ENCODE measurements at places on chromosomes 7 and 10.

- DNase-seq, result no peak
These were observed 23.1 kb downstream of the SP4 start for GRCh38 chr7:21450941-21451340.

DNA sequence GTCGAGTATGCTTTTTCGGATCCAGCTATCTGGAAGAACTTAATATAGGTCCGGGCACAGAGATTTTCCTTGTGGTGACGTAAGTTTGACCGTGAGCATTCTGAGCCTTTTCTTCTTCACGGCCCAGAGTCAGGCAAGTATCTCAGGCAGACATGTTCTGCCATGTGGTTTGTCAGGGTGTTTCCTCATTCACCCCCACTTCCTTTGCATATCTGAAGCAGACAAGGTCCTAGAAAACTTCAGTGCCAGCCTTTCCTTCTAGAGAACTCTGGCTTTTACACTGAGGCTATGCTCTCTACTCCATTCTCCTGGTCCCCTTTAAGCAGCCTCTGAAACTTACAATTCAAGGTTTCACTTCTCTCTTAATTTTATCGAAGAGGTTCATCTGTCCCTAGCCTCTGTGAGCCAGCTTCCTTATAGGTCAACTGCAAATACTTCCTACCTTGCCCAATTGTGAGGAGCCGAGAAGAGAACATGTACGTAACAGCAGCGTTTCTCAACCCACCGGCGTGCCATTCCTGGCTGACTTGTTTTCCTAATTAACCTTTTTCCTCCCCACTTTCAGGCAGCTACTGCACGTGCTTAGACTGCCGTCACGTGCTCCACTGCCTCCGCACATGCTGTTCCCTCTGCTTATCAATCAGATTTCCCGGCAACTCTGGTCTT lies 47.3 kb downstream of the CDCA7L start:
- no peak for DNase-seq

GRCh38 chr10:71868192-71868697 lies 17.2 kb upstream of the PSAP start:
- no peak for DNase-seq

DNA sequence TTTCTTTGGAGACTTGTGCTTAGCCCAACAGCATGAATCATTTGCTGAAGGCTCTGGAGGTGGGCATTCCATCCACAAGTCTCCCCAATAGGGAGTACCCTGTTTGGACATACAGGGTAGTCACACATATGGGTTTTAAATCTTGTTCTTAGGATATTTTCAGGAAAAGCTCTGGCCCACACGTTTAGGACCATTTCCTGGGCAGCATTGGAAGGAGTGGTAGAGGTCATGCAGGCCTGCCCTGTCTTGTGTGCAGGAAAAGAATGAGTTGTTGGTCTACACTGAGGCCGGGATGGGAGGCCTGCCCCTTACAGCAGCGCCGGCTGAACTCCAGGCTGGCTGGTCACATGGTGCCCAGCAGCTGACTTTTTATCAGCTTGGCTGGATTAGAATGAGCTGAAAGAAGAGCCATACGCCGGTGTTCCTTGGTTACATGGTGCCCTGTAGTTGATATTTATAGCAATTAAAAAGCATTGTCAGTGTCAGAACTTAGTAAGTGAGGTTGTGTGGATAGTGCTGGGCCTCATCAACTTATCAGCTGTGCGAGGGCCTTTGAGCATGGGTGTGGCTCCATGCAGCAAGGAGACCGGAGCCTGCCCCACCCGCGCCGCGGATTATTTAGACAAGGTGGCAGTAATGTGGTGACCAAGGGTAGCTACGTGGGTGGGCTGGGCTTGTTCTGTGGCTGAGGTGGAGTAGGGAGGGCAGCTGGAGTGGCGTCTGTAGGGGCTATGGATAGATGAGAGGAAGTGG lies 28.6 kb downstream of the OGDH start:
- no peak for DNase-seq

- no peak for DNase-seq
These were observed 128.9 kb upstream of the FRMD4A start for GRCh38 chr10:14459665-14460064.

DNA sequence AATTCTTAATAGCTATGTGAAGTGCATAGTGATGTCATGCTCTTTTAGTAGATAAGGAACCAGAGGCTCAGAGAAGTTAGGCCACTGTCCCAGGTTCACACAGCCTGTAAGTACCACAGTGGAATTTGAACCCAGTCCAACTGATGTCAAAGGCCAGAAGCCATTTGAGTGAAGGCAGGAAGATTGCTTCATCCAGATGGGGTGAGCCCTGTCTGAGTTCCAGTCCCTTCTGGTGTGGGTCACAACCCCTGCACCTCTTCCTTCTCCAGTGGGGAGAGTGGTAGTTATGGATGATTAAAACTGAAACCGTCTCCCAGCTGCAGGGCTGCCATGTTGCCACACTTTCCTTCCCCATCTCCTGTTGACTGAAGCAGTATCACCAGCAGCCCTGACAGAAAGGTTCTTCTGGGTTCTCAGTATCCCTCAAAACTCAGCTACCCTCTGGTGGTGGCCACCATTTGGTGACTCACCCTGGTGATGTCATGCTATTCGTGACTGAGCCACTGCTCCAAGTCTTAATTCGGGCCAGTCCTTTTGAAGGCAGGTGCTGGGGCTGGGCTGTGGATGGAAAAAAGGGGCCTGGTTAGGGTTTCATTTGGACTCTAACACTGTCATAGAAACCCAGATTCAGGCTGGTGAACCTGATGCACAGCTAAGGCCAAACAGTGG lies 1.5 kb upstream of the C10orf95 start:
- DNase-seq, result peak; percentile 79

DNA sequence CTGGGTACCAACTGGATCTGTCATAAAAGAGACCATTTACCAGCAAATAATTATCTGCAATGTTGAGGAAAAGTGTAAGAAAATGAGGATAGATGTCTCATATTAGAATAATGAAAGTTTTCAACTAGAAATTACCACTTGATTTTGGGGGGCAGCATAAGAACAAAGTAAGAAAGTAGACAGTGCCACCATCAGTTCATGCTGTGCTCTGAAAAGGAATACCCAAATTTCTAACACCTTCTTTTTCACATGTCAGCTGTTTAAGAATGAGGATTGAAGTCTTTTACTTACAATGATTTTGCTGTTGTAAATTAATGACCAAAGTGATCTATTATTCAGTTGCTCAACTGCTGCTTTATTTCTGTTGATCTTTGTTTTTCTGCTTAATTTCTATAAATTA lies 578.3 kb downstream of the ETV1 start:
- no peak for DNase-seq

DNA sequence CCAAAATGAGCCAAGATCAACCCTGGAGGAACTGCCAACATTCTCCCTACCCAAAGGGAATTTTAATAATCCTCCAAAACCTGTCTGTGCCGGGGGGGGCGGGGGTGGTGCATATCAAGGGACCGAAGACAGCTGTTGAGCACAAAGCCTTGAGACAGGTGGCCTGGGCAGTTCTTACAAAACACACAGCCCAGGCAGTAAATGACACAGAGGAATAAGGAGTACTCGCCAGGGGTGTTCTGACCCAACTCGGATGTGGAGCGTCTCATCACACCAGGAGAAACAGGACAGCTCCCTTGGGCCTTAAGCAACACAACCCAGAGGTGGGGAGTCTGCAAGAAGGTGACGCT lies 35.6 kb downstream of the PLAC9 start:
- DNase-seq, result no peak

DNA sequence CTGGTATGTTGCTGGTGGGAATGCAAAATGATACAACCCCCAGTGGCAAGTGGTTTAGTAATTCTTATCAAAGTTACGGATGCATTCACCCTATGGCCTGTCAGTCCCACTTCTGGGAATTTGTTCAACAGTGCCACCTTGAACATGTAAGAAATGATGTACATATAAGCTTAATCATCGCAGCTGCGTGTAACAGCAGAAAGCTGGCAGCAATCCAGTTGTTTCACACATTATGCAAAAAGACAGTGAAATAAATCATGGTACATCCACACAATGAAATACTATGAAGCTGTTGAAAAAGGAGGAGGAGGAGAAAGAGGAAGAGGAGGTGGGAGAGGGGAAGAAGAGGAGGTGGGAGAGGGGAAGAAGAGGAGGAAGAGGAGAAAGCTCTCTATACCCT lies 76.2 kb upstream of the MYL10 start:
- no peak for DNase-seq

DNA sequence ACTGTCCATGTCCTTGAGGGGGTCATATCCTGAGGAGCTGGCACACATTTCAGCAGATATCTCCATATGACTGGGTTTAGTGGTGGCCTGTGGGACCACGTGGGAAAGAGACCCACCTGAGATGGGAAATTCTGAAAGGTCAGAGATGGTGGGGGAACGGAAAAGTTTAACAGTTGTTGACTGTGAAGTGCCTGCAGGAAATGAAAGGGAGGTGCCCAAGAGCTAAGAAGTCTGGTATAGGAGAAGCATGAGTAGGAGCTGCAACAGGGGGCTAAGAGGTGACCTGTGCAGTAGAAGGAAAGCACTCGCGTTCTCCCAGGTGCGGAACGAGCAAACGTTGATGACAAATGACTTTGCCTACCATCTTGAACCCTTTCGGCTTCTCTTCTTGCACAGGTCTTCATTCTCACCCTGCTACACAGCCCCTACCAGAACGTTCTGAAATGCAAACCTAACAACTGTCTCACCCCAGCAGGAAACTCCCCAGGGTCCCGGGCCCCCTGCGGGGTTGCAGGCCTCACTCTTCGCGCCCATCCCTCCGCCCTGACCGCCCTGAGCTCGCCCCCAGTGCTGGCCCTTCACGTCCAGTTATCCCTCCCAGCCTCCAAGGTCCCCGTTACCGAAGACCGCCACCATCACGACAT lies 9.8 kb upstream of the FXYD4 start:
- DNase-seq, result no peak

GRCh38 chr10:50416181-50416824 lies 165.0 kb upstream of the ASAH2 start:
- DNase-seq, result no peak

GRCh38 chr7:1995426-1995825 lies 237.3 kb downstream of the MAD1L1 start:
- DNase-seq, result no peak

GRCh38 chr7:54827734-54828133 lies 68.7 kb upstream of the SEC61G start:
- DNase-seq, result no peak

- no peak for DNase-seq
These were observed 126.9 kb upstream of the KLF6 start for GRCh38 chr10:3911713-3912442.

GRCh38 chr10:30047430-30047829 lies 12.0 kb downstream of the JCAD start:
- DNase-seq, result no peak

- DNase-seq, result no peak
These were observed 74.0 kb downstream of the ADCY1 start for GRCh38 chr7:45647967-45648670.

DNA sequence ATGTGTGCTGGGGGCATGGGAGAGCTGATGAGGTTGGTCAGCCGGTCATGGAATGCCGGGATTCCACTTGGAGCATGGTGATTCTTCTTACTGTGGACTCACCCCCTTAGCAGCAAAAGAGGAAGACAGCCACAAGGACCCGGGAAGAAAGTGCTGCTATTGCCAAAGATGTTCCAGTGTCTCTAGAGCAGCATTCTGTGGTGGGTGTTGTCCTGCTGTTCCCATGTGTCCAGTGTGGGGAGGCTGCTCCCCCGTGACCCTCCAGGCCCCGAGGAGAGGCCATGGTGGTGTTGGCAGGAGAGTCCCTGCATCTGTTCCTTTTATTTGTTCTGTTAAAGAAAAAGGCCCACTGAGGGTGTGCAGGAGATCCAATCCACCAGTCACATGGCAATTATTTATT lies 499.4 kb downstream of the RPS24 start:
- no peak for DNase-seq

Measured in stimulated activated CD4-positive, alpha-beta T cell treated with anti-CD3 and anti-CD28 coated beads, Interleukin-4, amount 100 ng/mL, for 48 hours (primary cell).